ENCODE measurements at places on chromosomes 5 and 9. TPM values are rescaled to one million over a fixed set of nuclear protein-coding genes. Genes with fewer than 3 reads are reported as not detected.

The ADAMTS13 gene
- 5.1 TPM for total RNA-seq

The CAMK2A gene
- total RNA-seq: 0.28 TPM

The CRB2 gene
- total RNA-seq: 8.4 TPM

The CNTFR gene
- total RNA-seq: 1.2 TPM

DNA sequence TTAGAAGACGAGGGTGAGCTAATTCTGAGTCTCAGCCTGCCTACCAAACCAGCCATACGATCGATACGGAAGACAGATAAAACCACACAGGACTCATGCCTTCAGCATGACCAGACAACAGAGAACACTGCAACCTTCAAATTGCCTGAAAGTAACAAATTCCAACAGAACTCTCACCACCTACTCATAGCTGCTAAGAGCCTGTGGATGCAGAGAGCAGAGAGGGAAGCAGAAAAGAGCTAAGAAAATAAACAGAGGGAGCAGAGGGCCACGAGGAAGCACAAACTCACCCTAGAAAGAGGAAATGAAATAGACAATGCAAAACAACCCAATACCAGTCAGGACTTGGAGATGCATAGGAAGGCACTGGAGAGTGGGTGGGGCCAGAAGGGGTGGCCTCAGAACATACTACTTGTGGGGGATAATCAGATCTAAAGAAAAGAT is 86.7 kb upstream of the TAS2R1 start:
- no peaks in the 10 kb centered on the region for H3K27me3 ChIP-seq
- no peak for DNase-seq
- no peaks in the 10 kb centered on the region for H3K36me3 ChIP-seq
- H3K27ac ChIP-seq: no peak overlapping the region
- H3K4me3 ChIP-seq: no peak overlapping the region
- H3K4me1 ChIP-seq: no peaks in the 10 kb centered on the region

GRCh38 chr5:138102454-138103318 is 18.9 kb downstream of the WNT8A start:
- peaks cover 11% of the 10 kb centered on the region for H3K27me3 ChIP-seq
- H3K36me3 ChIP-seq: no peaks in the 10 kb centered on the region
- no peak overlapping the region for H3K27ac ChIP-seq
- no peak for DNase-seq
- peaks cover 2% of the 10 kb centered on the region for H3K4me1 ChIP-seq
